Activated CD4-positive, alpha-beta T cell treated with anti-CD3 and anti-CD28 coated beads for 1 hour (primary cell): ENCODE measurements at places on chromosomes 2 and 18.

- no peak for DNase-seq
These were observed 20.3 kb downstream of the STRADB start for GRCh38 chr2:201471732-201472393.

- DNase-seq = no peak
These were observed 774 bp downstream of the IER3IP1 start for GRCh38 chr18:47175283-47175897.

- DNase-seq = no peak
These were observed 1.9 kb upstream of the CABYR start for GRCh38 chr18:24136967-24137373.

- no peak for DNase-seq
These were observed 190.4 kb downstream of the PMAIP1 start for GRCh38 chr18:60090170-60090569.

GRCh38 chr2:14557916-14558315, 74.6 kb upstream of the LRATD1 start:
- no peak for DNase-seq

DNA sequence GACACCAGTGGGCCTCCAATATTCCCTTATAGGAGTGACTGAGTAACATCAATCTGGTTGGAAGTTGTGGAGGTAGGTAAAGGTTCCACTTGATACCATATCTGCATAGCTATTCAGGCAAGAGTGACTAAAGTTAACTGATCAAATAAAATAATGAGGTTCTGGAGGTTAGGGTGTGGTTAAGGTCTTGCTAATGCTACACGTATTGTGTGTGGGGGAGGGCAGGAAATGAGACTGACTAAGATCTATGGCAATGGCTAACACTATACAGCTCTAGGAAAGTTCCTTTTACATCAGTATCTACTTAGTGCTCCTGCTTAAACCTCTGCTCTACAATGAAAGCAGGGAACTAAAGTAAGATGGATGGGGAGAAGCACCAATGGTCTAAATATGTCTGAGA, 149.1 kb upstream of the MGAT5 start:
- DNase-seq = no peak

- DNase-seq = no peak
These were observed 59.4 kb upstream of the CTLA4 start for GRCh38 chr2:203808046-203808750.

- DNase-seq = no peak
These were observed 230.5 kb downstream of the PMAIP1 start for GRCh38 chr18:60130284-60130683.

DNA sequence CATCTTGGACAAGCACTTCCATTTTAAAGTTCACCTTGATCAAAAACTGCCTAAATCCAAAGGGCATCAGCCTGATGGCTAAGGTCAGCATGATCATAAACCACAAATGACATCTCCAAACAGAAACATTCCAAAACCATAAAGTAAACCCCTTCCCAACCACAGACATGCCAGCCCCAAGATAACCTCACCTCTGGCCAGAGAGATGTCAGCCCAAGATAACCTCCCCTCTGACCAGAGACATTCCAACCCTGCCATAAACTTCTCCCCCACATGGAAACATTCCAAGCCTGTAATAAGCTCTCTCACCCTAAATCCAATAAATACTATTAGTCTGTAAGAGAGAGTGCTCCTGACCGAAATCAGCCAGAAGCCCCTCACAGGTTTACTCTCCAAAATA, 18.6 kb upstream of the MARCO start:
- DNase-seq = no peak

GRCh38 chr18:40841467-40841866, 1113.6 kb upstream of the PIK3C3 start:
- DNase-seq = no peak

- no peak for DNase-seq
These were observed 6.5 kb upstream of the GPR35 start for GRCh38 chr2:240618776-240619175.

GRCh38 chr18:48330016-48330991, 78.9 kb downstream of the ZBTB7C start:
- DNase-seq = no peak

- no peak for DNase-seq
These were observed 137.0 kb downstream of the UBE2E3 start for GRCh38 chr2:181117206-181117925.

DNA sequence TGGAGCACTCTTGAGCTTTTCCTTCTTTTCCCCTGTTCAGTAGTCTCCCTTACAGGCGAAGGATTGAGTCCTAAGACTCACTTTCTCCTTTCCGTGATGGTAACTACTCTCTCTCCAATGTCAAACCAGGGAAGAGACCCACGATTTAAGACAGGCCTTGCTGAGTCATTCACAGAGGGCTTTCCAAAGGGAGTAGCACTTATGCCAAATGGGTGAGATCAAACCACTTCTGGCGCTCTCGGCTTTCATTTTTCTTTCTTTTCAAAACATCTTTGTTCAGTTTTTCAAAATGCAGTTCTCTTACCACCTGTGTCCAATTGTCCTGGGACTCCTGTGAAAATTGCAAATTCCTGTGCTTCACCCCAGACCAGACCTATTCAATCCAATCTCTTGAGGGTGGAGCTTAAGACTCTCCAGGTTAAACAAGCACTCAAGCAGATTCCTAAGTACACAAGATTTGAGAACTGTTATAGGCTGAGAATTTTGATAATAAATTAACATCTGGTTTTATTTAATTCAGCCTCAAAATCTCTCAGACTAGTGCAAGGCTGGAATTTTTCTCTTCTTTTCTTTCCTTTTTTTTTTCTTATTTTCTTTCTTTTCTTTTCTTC, 14.4 kb upstream of the MRPL19 start:
- no peak for DNase-seq

GRCh38 chr2:43186679-43187374, 39.6 kb downstream of the ZFP36L2 start:
- DNase-seq = no peak

GRCh38 chr2:172305066-172305465, 122.3 kb upstream of the ITGA6 start:
- DNase-seq = no peak

DNA sequence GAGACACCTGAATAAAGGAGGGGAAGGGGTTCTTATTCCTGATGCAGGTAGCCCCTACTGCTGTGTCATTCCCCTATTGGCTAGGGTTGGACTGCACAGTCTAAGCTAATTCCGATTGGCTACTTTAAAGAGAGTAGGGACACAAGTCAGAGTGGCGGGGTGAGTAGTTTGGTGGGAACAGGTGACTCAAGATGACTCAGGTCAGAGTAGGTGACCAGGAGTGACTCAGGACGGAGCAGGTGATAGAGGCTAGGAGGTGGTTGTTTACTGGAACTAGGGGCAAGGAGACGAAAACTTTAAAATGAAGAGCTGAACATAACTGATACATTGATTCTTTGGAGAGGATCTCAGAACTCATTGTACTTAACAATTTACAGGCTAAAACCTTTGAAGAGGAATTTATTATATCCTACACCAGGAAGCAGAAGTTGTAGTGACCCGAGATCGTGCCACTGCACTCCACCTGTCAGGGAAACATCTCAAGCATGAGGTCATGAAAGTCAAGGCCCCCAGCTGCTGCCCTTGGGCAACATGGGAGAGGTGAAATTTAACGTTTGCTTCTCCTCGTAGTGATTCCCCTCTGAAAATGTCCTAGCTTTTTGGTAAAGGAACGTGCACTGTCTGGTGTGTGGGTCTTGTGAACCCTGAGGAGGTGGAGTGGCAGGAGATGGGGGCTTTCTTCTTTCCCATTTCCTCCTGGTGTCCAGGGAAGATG, 4.5 kb upstream of the CYP27A1 start:
- DNase-seq = no peak

- DNase-seq = no peak
These were observed 1287.8 kb upstream of the TMEFF2 start for GRCh38 chr2:193482557-193482956.

GRCh38 chr2:60958361-60958760, 59.2 kb upstream of the PEX13 start:
- DNase-seq = no peak

DNA sequence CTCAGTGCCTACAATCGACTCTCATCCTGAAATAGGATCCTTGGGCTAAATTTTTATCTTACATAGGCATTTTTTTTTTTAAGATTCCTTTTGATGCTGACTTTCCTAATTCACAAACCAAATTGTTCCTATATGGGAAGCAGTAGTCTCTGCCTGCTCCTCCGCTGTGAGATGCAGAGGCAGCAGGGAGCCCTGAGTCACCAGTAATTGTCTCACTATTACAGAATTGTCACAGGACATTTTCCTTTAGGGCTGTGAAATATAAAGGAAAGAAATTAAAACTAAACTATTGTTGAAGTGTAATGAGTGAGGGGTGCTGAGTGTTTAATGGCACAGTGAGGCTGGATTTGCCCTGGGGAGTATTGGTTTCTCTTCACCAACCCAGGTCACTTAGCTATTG, 63.8 kb downstream of the MYO3B start:
- no peak for DNase-seq

GRCh38 chr2:88212251-88212790, 42.2 kb downstream of the THNSL2 start:
- no peak for DNase-seq

GRCh38 chr2:16200554-16201193, 260.3 kb downstream of the MYCN start:
- DNase-seq = no peak

DNA sequence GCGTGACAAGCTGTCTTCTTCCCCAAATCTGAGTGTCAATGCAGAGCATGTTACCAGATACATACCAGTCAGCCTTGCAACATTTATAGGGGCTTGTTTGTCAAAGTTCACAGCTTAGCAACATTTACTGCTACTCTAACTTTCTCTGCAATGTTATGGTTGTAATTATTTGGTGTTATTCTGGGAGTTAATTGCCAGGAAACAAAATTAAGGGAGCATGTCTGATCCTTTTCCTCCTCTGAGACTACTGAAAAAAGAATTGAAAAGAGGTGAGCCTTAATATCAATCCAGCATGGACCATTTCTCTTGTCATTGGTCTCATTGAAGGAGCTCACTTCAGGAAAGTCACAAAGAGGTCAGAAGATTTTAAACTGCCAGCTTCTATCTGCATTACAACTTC, 465.6 kb upstream of the LINC00305 start:
- DNase-seq = no peak

GRCh38 chr2:10826625-10827024, 14.0 kb upstream of the PDIA6 start:
- no peak for DNase-seq

DNA sequence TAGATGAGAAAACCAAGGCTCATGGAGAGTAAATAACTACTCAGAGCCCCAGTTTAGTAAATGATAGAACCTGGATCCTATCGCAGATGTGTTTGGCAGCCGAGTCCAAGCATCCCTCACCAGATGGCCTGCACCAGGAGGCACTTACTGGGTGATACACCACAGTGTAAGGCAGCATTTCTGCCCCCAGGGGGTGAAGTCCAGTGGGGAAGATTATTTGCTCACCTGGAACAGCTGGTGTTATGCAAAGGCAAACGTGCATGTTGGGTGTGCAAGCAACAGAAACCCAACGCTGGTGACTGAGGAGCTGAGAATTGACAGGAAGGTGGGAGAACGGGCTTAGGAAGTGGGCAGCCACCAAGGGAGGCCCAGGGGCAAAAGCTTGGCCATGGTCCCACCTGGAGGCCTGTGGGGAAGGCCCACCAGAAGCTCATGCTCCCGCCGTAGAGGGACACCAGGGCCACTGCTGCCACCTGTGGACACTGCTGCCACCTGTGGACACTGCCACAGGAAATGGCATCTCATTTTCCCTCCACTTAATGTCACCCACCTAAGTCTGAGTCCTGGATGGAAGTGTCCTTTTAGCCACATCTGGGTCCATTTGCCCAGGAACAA, 100.6 kb downstream of the TFCP2L1 start:
- DNase-seq = no peak

- DNase-seq = no peak
These were observed 264.2 kb downstream of the SS18 start for GRCh38 chr18:25825979-25826776.

GRCh38 chr2:117858336-117858735, 43.8 kb downstream of the DDX18 start:
- no peak for DNase-seq

GRCh38 chr2:85695691-85696668, 1.8 kb downstream of the GNLY start:
- DNase-seq = no peak
